Left renal cortex interstitium (tissue), 4 donors: ENCODE measurements at places on chromosomes 6 and 20.
A peak's percentile ranks its signal among the peaks of the same experiment; 100 is the strongest.

DNA sequence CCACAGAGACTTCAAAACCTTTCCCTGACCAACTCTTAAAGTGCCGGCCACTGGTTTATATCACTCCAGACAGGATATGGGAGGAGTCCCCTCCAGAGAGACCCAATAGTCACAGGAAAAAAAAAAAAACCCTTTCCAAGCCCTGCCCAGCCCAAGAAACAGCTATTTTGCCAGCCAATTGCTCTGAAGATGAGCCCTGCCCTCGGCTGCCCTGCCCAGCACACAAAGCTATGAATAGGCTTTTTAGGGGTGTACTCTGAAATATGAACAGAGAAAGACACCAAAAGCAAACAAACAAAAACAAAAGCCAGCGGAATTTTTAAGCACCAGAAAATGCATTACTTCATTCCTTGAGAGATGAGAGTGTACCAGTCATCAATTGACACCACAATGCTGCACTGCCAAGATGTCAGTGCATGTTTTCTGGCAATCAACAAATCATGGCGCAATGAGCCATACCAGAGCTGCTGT is 275.1 kb downstream of the C6orf118 start:
- no peak for DNase-seq

GRCh38 chr20:43983359-43983758 is 68.7 kb downstream of the TOX2 start:
- DNase-seq = no peak

- no peak for DNase-seq
Measured at GRCh38 chr6:136526196-136526930, 23.9 kb downstream of the MAP7 start.

DNA sequence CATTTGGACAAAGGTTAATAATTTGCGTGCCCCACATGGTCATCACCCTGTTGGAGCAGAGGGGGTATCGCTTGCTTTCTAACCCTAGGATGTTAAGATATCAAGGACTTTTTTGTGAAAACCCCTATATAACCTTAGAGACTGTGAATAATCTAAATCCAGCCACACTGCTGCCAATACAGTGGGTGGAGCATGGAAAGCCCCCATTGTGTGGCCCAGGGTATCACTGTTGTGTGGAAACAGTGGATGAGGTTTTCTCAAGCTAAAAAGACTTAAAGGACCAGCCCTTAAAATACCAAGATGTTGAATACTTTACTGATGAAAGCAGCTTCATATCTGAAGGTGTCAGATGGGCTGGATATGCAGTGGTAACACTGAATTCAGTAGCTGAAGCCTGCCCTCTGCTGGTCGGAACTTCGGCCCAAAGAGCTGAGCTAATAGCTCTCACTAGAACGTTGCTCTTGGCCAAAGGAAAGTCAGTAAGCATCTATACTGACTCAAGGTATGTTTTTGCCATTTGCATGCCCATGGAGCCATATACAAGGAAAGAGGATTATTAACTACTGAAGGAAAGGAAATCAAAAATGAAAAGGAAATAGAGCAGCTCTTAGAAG is 695.2 kb downstream of the PHF3 start:
- peak; percentile 44 for DNase-seq

- no peak for DNase-seq
Measured at GRCh38 chr6:51648236-51648635, 439.2 kb downstream of the PKHD1 start.

- DNase-seq = no peak
Measured at GRCh38 chr20:45405571-45406259, 2.4 kb upstream of the DBNDD2 start.

DNA sequence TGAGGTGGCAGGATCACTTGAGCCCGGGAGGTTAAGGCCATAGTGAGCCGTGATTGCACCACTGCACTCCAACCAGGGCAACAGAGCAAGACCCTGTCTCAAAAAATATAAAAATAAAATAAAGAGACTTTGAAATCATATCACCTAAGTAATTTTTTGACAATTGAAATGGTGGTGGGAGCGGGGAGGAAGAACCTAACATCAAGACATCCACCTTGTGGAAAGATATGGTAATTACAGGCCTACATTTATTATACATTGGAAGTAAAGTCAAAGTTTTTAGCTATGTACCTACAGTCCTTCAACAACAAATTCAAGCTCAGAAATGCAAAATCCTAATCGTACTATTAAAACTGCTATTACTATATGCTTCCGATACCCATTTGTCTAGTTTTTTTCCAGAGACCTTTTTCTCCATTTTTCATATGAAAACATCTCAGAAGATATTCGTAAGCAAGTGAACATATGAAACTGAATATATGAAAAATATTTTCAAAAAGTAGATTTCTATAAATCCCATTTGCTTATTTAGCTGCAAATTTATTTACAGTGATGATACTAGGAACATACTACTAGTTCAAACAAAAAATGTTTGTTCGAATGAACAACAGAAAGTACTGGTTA is 83.3 kb downstream of the SYCP2 start:
- DNase-seq = no peak

DNA sequence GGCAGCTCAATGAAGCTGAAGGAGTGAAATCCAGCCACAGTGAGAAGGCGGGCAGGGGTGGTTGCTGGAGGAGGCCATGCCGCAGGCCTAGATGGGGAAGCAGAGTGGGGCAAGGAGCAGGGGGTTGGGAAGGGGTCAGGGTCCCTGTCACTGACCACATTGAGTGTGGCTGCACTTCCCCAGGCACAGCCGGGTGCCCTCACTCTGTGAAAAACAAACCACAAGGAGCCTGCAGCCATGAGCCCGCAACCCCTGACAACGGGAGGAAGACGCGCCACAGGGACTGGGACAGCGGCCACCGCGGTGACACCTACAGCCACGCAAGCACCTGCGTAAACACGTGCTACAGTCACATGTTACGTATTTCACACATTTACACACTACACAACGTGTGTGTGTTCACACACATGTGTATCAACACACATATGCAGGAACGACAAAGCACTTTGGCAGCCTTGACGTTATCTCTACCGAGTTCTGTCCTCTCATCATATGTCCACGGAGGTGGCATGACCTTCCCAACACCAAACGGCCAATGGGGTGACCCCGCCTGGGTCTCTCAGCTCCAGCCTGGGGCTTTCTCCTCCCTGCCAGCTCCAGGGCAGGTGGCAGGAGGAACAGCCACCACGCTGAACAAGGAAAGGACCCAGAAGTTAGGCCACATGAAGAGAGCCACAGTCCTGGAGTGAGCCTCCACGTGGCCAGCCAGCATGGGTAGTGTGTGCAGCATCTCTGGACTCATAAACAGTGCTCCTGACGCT is 137.6 kb upstream of the RPS6KA2 start:
- DNase-seq = no peak

GRCh38 chr6:157534134-157534871 is 153.3 kb downstream of the ZDHHC14 start:
- no peak for DNase-seq

- no peak for DNase-seq
Measured at GRCh38 chr6:169231790-169232506, 21.7 kb downstream of the THBS2 start.

DNA sequence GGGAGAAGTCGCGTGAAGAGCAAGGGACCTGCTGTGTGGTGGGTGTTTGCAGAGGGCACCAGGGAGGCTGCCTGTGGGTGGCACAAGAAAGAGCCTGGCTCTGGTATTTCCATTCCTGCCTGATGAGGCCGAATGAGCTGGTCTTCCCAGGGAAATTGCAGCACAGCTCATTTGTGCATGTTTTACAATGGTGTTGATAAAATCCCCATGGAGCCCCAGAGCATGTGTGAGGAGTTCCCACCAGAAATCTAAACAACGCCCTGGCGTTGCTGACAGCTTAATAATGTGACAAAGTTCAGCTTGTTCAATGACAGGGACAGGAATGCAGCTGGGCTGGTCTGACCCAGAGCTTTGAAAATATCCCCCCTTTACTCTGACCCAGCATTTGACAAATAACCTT is 135.5 kb downstream of the CLIC5 start:
- DNase-seq = peak; percentile 44

- no peak for DNase-seq
Measured at GRCh38 chr6:84779380-84779779, 15.0 kb upstream of the TBX18 start.
